ENCODE measurements at places on chromosomes 7 and 10. TPM values are rescaled to one million over a fixed set of nuclear protein-coding genes. Genes with fewer than 3 reads are reported as not detected.
A peak's percentile ranks its signal among the peaks of the same experiment; 100 is the strongest.

DNA sequence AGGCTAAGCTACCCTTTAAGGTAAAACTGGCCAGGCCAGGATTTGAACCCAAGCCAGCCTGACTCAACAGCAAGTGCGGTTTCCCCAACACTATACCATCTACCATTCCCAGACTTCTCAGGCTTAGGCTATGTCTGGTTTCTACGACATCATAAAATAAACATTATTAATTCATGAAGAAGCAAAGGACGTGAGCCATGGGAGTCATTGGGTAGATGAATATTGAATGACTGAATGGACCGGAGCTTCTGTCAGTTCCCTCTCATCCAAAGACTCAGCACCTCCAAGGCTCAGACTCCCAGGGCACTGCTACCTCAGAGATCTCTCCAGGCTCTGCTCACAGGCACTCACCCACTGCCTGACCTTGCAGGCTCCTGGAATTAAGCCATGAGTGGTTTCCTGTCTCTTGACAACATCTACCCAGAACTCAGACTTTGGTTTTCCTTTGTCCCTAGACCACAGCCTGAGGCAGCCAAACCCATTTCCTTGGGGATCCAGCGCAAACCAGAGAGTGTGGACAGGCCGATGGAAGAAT is 64.6 kb upstream of the STEAP1B start:
- no peak for DNase-seq

- DNase-seq = no peak
Measured at GRCh38 chr10:30383356-30383755, 34.3 kb upstream of the MTPAP start.

GRCh38 chr10:7525314-7526016 is 114.6 kb upstream of the SFMBT2 start:
- DNase-seq = peak; percentile 82

The RP9 gene
- 13.3 TPM for total RNA-seq

The ATOH7 gene
- total RNA-seq = 0.15 TPM

The BLNK gene
- total RNA-seq = not detected
